Left lobe of liver (tissue), 2 donors: ENCODE measurements at places on chromosomes 4 and X. TPM values are rescaled to one million over a fixed set of nuclear protein-coding genes. Genes with fewer than 3 reads are reported as not detected.

DNA sequence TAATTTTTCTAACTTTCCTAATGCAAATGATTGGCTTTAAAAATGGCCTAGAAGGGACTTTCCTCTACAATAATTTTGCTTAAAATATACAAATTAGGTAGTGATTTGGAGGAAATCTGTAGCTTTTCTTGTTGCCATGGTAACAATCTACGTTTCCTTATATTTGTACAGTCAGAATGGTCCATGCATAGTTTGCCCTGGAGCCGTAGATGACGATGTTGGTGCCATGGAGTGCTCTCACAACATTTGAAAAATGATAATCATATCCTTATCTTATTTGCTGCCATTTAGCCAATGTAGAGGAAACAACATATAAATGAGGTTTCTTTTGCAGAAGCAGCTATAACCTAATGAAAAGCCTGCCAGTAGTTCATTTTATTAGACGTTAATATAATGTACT is 89.0 kb upstream of the NMU start:
- DNase-seq, result no peak

- DNase-seq, result peak; percentile 31
Observed at GRCh38 chr4:8332038-8332857, 62.7 kb downstream of the HTRA3 start.

GRCh38 chr4:71827826-71828225 is 43.9 kb upstream of the GC start:
- no peak for DNase-seq

GRCh38 chrX:107551546-107551945 is 76.8 kb upstream of the PRPS1 start:
- no peak for DNase-seq

DNA sequence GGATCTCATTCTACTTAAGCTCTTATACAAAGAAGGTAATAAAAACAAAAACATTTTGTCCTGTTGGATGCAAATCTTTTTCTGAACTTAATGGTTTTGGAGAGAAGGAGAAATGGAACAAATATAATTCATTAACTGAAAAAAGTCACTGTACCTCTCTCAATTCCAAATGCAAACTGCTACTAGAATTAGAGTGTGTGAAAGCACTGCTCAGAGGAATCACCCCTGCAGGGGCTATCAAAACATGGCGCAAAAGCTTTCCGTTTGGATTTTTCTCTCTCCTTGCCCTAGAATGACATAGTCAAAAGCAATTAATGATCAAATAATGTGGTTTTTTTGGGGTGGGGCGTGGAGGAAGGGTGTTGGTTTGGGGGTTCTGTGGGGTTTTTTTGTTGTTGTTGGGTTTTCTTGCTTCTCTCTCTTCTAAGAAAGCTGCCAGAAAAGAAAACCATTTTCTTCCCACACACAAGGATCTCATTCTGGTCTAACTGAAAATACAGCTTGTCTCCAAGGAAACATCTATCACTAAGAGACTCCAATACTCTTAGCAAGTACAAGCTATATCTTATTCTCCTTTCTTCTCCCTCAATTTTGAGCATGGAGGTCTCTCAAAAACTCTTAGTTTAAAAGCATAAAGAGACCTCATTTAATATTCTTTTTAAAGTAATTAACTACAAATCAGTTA is 41.6 kb downstream of the USP46 start:
- no peak for DNase-seq

DNA sequence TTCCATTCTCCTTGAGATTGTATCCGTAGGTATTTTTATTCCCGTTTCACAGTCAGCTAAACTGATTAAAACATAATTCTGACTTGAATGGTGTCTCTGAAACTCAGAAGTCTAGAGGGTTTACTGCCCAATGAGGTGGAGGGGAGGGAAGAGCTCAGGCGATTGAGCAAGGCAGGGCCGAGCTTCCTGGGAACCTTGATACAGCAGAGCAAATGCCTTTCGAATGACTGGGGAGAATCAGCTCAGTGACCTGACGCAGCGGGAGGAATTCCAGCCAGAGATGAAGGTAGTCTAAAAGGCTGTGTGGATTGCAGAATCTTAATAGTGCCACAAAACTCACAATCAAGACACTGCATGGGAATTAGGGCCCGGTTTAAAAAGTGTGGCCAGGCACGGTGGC is 233.6 kb downstream of the EVC2 start:
- DNase-seq, result no peak

- DNase-seq, result no peak
Observed at GRCh38 chr4:183887351-183887750, 17.8 kb upstream of the STOX2 start.

- DNase-seq, result no peak
Observed at GRCh38 chrX:72041871-72042851, 89.6 kb downstream of the RTL5 start.

- no peak for DNase-seq
Observed at GRCh38 chr4:32847461-32847860, 2127.3 kb downstream of the PCDH7 start.

GRCh38 chr4:126495163-126495752 is 1137.5 kb upstream of the INTU start:
- no peak for DNase-seq

- no peak for DNase-seq
Observed at GRCh38 chrX:108064613-108065012, 19.7 kb downstream of the VSIG1 start.

DNA sequence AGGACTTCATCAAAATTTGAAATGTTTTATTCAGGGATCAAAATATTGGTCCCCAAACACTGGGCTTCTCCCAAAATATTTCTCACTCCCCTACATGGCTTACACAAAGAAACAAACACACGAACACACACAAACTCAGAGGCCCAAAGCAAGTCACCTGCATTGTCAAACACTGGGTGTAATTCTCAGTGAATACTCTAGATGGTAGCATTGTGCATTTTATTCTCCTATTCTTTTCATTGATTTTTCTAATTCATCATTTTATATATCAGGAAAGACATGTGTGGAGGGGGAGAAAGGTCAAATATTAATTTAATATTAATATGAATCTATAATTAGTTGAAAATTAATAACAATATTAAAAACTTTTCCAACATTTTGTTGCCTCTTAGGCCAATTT is 72.3 kb upstream of the TNMD start:
- no peak for DNase-seq

- DNase-seq, result no peak
Observed at GRCh38 chr4:91681091-91681490, 622.7 kb upstream of the GRID2 start.

DNA sequence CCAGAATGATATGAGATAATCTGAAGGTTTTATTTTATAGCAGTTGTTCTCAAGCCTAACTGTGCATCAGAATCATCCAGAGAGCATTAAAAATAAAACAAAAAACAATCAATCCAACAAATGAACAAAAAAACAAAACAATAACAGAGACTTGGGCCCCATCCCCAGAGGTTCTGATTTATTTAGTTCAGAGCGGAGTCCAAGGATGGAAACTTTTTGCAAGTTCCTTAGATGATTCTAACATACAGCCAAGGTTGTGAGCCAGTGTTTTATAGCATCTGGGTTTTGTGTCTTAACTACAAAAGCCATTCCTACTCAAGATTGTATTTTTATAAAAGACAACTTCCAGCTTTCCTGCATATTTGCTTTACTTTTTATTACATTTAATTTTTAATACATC is 59.4 kb upstream of the GRPR start:
- no peak for DNase-seq

GRCh38 chr4:8724436-8725070 is 132.0 kb downstream of the CPZ start:
- DNase-seq, result peak; percentile 27

- DNase-seq, result no peak
Observed at GRCh38 chr4:84710548-84710947, 127.6 kb downstream of the CDS1 start.

- no peak for DNase-seq
Observed at GRCh38 chrX:151970027-151970426, 4.4 kb downstream of the GABRE start.

DNA sequence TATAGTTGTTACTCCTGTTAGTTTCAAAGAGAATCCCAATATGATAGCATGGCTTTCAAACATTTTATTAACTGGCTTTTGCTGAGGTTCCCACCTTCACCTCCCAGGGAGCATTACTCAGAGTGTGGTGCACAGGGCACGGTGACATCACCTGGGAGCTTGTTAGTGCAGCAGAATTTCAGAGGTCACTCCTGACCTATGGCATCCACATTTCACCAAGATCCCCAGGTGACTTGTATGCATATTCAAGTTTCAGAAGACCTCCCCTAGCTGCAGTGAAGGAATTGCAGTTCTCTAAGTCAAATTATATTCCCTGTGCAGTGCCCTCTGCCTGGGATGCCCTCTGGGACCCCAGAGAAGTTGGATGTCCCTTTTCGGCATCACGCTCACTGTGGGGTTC is 29.7 kb upstream of the LNX1 start:
- no peak for DNase-seq

DNA sequence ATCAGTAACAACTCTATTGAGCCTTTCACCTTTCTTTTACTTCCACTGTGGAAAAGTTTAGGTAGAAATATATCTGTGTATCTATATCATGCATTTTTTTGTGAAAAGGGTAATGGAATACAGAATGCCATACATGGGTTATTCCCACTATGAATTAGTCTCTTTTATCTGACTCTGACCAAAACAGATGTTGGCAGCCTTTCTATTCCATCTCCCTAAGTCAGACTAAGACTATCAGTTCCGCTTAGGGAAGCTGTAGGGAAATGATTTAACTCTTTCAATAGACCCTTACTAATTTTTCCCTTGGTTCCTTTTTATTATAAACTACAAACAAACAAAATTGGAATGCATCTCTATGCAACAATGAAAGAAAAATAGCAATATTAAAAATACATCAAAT is 92.3 kb upstream of the LEF1 start:
- DNase-seq, result no peak

DNA sequence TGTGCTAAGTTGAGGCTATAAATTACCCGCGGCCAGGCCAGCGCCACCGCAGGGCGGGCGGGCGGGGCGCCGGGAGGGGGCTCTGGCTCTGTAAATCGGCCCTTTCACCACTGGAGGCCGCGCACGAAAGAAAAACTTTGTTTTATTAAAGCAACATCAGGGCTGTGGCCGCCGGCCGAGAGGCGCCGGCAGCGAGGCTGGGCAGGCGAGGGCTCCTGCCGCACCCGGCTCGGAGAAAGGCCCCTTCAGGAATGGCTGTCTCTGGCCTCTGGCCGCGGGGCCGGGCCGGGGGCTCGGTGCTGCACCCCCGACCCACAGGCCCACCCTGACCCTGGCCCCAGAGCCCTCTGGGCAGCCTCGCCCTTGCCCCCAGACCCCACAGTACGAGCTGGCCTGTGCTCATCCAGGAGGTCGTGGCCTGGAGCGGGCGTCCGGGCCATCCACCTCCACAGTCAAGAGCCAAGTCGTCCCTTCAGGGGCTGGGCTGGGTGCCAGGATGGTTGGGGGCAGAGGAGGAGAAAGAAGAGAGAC is 29.5 kb upstream of the FGFR3 start:
- no peak for DNase-seq

DNA sequence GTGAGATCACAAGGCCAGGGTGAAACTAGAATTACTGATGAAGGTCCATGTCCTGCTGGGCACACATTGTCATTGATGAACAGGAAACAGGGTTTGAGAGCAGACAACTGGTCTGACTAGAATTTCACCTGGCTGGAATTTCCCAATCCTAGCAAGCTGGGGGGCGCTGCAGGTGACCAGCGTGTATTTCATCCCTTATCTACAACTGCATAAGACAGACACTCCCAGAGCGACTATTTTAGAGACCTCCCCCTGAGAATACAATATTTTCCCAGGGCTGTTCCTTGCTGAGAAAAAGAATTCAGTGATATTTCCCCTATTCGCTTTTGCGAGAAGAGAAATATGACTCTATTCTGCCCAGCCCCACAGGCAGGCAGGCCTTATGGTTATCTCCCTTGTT is 432.6 kb upstream of the GALNT7 start:
- DNase-seq, result no peak

GRCh38 chr4:167274351-167274750 is 40.1 kb upstream of the SPOCK3 start:
- no peak for DNase-seq

DNA sequence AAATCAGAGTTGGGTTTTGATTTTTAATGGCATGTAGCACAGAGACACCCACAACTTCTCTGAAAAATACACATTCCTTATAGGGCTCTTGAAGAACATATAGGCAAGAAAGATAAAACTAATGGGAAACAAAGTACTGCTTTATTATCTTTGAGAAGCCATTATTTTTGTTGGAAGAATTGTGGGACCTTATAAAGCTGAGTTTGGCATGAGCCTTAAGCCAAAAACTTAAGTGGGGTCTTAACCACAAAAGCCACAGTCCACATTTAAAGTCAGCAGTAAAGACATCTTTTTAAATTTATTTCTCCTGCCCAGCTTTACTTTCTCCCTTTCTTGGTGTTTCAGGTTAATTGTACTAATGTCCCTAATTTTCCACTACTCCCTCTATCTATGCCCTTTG is 1297.3 kb downstream of the C4orf33 start:
- no peak for DNase-seq

GRCh38 chrX:18294893-18295292 is 59.6 kb downstream of the SCML2 start:
- DNase-seq, result no peak

DNA sequence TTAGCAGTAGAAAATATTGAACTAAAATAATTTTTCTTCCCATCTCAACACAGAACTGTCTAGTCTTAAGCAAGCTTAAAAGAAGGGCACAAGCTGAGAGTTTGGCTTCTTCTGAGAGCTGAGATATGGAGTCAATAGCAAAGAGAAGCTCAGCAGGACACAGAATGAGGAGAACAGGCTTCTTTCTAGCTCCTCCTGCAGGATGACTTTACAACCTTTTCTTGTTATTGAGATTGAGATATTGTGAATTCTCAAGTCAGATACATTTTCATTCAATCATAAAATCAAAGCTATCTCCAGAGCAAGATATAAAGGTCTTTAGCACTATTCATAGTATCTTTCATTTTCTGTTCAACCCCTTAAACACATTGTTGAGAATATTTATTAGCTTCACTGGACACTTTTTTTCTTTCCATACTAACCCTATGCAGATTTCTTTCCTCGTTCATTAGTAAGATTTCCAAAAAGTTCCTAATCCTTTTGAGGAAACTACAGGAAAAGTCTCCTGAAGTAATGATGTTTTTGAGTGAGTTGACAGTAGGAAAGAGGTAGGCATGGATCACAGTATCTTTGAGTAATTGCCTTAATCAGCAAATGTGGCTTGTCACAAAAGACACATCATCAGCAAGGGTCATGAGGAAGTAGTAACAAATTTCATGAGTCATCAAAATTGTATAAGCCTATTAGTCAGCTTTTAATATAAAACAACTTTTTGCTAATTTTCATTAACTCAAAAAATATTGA is 17.8 kb upstream of the CXCL3 start:
- DNase-seq, result no peak

The C4orf54 gene
- total RNA-seq, result not detected

The EMCN gene
- 1.8 TPM for total RNA-seq

The F8A3 gene
- 16.4 TPM for total RNA-seq

The GAGE12F gene
- 0.63 TPM for total RNA-seq

The PPEF2 gene
- total RNA-seq, result 0.05 TPM

The S100G gene
- not detected for total RNA-seq

The SSX1 gene
- 0.13 TPM for total RNA-seq

The NOCT gene
- total RNA-seq, result 5.1 TPM

The SMIM20 gene
- 20.4 TPM for total RNA-seq

The PGAM4 gene
- not detected for total RNA-seq

The TKTL2 gene
- not detected for total RNA-seq

The GPR78 gene
- not detected for total RNA-seq
